ENCODE measurements at places on chromosomes 3 and 15.

DNA sequence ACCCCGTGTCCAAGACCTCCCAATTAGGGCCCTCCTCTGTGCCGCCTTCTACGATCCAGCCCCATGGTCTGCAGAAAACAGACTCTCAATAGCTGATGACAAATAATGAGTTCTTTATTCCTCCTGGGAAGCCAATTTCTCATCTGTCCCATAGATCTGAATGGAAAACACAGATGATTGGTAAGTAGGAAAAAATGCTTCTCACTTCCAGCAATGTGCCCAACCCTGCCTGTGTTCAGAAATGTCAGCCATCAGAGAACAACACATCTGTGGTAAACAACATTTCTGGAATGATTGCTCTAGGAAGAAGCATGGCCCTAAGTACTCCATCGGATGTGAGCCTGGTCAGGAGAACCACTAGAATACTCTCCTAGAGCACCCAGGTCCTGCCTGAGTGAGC is 240.5 kb upstream of the HES1 start:
- no peak for DNase-seq

DNA sequence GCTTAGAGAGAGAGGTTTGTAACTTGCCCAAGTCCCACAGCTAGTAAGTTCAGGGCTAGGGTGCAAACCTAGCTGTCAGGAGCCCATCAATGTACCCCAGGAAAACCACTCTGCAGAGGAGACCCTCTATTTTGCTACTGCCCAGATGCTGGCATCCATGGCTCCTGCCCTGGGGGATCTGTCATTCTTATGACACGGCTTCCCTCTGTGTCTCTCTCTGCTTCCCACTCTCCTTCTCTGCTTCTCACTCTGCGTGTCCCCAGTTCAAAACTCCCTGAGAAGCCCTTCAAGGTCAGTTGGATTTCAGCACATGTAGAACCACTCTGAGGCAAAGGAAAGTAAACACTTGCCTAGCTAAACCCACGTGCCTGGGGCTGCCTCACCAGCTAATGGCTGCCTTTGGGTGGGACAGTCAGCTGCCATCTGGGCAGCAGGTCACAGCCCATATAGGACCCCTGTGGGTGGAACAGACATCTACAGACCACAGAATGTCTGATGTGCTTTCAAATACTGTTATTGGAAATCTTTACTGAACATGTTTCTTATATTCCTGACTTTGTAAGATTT is 29.4 kb upstream of the SLCO2A1 start:
- DNase-seq: no peak

DNA sequence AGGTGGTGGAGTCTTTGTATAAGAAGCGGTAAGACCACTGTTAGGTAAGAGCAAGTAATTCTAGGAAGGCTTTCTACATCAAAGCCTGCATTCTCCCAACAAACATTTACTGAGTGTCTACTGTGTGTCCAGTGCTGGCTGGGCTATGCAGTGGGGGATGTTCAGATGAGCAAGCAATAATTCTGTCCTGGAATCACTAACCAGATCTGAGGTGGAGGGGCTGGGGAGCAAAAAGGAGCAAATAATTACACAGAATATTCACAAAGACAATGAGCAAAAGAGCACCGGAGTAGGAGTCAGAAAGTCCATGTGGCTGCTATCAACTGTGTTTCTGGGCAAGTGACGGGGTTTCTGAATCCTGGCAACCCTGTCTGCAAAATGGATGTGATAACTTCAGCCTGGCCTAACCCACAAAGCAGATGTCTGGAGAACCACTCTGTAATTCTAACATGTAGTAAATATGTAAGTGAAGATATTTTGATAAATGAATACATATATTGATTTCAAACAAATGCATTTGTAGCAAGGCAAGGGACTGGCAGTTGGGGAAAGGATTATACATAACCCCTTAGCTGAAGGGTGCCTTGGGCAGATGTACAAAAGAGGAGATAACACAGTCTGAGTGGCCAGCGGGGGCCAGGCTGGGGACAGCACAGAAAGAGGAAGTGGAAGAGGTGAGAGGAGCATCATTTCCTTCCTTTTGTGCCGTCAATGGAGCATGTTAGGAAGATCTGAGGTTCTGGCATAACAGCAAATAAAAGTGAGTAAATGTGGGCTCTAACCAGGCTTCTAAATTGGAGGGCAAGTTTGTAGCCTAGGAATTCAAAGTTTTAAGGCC is 28.8 kb downstream of the CYP8B1 start:
- no peak for DNase-seq

- no peak for DNase-seq
Measured at GRCh38 chr15:56869573-56869972, 48.9 kb upstream of the TCF12 start.

DNA sequence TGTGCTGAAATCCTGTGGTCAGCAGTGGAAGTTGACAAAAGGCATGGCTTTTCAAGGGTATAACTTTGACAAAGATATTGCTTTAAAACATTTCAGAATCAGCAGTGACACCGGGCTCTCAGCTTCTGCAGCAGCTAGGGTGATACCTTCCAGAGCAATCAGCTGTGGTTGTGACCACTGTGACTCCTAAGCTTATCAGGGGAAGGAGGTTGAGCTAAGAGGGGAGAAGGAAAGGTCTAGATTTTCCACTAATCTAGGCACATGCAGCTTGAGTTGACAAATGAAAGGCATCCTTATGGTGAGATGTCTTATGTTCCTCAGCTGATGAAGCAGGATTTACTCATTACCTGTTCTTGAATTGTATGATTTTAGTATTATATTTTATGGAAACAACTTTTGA is 16.3 kb upstream of the LRRFIP2 start:
- DNase-seq: no peak

- DNase-seq: no peak
Measured at GRCh38 chr15:37077623-37078351, 22.6 kb downstream of the MEIS2 start.

GRCh38 chr3:124584552-124585391 is 145.5 kb upstream of the UMPS start:
- peak; percentile 35 for DNase-seq

DNA sequence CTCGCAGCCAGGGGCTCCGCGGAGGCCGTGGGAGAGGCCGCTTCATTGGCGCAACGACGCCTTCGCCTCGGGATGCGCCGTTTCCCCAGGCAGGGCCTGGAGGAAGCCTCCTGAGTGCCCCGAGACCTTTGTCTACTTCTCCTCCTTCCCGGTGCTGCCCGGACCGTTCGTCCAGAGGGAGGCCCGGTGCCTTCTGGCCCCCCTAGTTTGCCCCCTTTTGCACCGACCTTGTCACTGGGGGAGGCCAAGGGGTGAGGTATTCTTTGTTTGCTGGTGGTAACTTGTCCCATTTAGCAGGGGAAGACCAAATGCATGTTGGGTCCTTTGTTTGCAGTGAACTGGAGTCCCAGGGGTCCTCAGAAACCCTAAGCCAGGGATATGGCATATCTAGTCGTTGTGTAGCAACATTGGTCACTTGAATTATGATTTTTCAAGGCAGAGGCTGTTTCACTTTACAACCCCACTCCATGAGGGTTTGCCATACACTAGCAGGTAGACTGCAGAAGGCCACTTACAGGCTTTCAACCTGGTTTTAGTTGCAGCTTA is 615 bp downstream of the DHX30 start:
- no peak for DNase-seq

GRCh38 chr3:118960876-118961450 is 73.7 kb downstream of the IGSF11 start:
- peak; percentile 73 for DNase-seq

Measured in NCI-H2171 treated with DMSO at 0.1 percent for 48 hours (cell line).